ENCODE measurements at places on chromosomes 16 and 17.

DNA sequence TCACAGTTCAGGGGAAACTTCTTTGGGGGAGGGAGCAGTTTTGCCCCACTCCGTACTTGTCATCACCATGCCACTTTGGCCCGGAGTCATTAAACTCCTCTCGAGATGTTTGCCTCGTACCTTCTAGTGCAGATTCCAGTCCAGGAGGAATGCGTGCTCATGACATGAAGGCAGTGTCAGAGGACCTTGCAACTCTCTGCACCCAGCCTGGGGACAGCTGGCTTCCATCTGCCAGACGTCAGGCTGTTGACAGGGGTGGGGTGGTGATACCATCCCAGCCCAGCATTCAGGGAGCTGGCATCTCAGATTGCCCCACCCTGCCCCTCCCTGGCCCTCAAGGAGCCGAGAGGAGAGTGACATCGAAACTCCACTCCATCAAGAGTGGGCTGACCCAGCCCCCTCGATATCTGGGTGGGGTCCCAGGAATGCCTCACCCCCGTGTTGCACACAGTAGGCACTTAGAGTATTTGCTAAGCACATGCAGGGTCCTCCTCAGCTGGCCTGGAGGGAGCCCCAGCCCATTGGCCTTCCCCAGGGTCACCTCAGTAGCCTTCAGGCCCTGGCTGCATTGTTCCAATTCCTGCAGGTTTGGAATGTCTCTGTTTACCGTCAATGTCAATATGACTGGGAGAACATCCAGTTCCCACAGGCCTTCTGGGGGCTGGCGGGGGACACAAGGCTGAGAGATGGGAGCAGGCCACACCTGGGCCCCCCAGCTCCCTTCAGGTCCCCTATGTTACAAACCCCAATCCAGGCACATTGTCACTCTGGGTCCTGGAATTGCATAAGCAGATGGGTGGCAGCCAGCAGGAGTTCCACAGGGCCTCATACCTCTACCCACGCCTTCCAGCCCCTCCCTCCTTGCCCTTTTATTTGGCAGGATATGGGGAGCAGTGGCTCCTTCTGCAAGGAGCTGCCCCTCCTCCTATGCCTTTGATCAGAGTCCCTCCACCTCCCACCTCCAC lies 21.3 kb upstream of the EMP2 start:
- DNase-seq: no peak

DNA sequence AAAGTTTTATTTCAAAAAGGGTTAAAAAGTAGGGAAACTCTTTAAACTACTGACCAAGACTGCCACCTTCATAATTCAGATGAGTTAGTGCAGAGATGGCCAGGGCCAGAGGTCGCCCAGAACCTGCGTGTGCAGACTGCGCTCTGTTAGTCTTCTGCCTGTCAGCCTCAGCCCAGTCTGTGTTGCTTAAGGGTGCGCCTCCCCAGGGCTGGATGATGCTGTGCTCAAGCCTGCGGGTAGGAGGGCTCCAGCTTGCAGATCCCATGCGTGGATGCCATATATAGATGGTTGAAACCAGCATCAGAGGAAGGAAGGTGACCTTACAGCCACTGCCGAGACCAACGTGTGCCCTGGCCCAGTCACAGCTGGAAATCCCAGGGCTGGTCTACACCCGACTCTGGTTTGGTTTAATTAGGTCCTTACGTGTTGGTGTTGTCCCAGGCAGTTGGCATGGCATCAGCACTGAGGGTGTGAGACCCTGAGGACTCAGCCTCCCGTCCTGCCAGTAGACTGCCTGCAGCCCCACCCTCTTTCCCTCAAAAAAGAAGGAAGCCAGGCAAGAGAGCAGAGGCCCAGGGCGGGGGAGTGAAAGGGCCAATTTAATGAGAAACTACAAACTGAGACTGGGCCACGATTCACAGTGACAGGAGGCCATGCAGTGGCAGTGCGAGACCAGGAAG lies 27.7 kb downstream of the CDIP1 start:
- no peak for DNase-seq

- no peak for DNase-seq
Measured at GRCh38 chr16:83967091-83967490, 953 bp upstream of the NECAB2 start.

DNA sequence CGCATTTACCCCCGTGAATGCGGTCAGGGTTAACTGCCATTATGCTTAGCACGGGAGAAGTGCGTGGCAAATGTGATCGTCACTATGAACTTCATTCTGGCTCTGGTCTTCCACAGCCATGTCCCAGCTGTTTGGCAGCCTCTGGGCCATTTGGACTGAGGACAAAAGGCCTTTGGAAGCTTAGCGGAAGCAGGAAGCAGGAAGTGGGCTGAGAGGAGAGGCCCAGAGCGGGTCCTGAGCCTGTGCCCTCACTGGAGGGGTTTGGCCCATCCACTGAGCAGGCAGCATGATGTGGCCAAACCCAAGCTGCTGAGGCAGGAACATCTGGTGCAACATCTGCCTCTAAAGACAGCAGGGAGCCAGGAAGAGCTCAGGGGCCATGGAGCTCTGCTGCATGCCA lies 345.9 kb downstream of the C16orf95 start:
- no peak for DNase-seq

GRCh38 chr16:28538733-28539596 lies at the start of gene NUPR1:
Gene NUPR1 (minus strand): TSS chr16:28538974. CDS start chr16:28538907, 67 bp downstream.
- no peak for DNase-seq

- DNase-seq: peak; percentile 77
Measured at GRCh38 chr17:17151962-17152361, 54.2 kb downstream of the PLD6 start.

- no peak for DNase-seq
Measured at GRCh38 chr16:65933703-65934102, 432.8 kb upstream of the CDH5 start.

DNA sequence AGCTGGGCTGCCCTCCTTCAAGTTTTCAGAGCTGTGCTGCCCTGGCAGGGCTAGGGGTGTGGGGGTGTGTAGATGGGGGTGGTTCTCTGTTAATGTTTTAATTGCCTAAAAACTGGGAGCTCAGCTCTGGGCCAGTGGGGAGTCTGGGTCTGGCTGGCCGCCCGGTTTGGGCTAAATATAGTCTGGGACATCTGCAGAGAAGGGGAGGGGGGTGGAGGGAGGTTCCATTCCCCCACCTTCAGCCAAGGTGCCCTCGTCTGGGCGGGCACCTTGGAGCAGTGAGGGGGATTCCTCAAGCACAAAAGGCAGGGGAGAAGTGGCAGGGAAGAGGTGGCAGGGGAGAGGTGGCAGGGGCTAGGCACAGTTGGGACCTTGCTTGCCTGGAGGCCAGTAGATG lies 13.0 kb downstream of the RARA start:
- DNase-seq: no peak

DNA sequence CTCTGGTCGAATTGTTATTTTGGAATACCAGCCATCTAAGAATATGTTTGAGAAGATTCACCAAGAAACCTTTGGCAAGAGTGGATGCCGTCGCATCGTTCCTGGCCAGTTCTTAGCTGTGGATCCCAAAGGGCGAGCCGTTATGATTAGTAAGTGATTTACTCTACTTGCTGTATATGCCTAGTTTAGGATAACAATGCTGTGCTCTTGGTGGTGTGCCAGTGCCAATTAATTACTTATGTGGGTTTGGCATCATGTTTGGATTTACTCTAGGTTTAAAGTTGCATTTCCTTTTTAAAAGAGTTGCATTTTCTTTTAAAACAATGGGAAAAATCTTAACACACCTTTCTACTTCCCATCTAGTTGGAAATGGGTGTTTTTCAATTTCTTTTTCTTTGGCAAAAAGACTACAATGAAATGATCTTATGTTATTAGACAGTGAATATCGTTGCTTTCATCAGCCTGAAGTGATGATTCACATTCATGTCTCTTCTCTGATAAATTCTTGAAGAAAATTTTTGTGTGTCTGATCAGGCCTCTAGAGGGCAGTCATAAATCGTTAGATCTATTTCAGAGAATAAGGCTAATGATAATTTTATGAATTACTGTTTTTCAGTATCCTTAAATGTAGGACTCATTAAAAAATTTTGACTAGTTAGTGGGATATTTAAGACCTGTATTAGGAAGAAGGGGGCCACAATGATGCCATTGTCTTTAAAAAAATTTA lies 5.6 kb downstream of the SF3B3 start:
- DNase-seq: peak; percentile 42

DNA sequence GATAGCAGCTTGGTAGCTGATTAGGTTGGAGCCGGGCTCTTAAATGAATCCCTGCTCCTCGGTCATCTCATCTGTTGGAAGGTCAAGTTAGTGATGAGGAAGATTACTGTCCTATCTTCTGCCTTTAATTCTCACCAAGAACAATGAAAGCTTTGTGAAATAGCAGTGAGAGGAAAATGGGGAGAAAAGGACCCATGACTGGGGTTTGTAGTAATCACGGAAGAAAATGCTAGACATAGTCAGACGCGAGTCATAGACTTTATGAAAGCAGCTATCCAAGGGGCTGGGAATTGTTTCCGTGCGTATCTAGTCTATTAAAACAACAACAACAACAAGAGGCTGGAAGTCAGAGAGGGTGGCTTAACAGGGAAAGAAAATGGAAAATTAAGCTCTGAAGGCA lies 18.3 kb downstream of the PIK3R5 start:
- no peak for DNase-seq

DNA sequence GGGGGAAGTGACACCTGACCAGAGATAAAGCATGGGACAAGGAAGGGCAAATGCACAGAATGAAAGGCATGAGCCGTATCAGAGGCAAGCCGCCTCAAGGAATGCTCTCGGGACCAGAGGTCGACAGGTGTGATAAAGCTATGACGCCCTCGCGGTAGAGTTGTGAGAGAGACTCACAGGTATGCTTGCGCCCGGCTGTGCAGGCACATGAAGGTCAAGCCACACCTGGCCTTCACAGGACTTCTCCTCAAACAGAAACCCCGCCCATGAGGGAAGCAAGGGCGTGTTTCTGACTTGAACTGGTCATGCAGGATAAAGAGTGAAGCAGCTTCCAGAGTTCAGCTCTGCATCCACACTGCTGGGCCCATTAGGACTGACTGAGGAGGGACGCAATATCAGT lies 7.8 kb downstream of the NCBP3 start:
- DNase-seq: no peak

- DNase-seq: no peak
Measured at GRCh38 chr16:89410794-89411309, 79.5 kb downstream of the ANKRD11 start.

GRCh38 chr16:89924297-89924924 lies 1.3 kb downstream of the TUBB3 start:
- peak; percentile 58 for DNase-seq

- no peak for DNase-seq
Measured at GRCh38 chr16:9612267-9612666, 520.8 kb downstream of the HAPSTR1 start.

- peak; percentile 50 for DNase-seq
Measured at GRCh38 chr16:2194852-2195321, 1.5 kb downstream of the CASKIN1 start.

- DNase-seq: peak; percentile 28
Measured at GRCh38 chr17:62995377-62995885, 29.4 kb downstream of the TANC2 start.

DNA sequence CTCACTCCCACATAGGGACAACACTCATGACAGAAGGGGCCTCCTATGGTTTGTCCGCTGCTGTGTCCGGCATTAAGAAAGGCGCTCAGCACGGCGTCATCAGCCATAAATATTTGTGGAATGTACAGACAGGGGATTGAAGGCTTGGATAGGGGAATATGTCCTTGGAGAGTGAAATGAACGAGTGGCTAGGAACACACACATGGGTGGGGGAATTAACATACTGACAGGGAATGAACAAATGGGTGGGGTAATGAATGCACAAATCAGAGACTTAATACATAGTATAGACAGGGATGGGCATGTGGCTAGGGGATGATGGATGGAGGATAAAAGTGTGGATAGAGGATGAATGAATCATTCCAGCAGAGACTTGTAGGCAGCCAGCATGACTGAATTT lies 154.0 kb upstream of the HSBP1 start:
- no peak for DNase-seq

DNA sequence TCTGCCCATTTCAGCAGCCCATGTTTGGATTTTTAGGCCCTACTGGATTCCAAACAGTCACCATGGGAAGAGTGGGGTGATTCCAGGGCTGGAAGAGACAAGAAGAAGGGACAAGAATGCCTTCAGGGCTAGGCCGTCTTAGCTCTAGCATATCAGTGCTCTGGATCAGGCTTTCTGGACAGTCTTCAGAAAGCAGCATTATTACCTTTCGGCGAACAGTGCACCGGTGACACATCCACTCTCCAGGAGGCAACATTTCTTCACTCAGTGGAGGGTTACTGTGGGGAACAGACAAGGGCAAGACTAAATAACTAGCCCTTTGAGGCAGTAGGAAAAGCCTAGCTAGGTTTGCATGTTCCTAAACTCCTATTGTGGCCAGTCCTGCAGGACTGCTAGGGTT lies 23.9 kb upstream of the DHRS13 start:
- no peak for DNase-seq

DNA sequence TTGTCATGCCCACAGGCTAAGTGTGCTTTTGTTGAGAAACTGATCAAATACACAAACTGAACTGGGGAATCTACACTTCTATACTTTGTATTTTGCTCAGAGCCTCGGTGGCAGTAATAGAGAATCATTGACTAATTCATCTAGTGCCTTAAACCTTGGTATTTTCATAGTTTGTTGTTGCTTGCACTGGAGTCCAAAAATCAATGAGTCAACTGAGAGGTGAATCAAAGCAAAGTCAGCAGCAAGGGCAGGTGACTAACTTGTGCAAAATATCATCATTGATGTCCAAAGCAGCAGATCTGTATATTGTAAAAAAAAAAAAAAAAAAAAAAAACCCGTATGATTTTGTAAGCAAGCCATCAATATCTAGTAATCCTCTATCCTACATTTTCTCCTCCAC lies 296.4 kb downstream of the MAP2K6 start:
- no peak for DNase-seq

DNA sequence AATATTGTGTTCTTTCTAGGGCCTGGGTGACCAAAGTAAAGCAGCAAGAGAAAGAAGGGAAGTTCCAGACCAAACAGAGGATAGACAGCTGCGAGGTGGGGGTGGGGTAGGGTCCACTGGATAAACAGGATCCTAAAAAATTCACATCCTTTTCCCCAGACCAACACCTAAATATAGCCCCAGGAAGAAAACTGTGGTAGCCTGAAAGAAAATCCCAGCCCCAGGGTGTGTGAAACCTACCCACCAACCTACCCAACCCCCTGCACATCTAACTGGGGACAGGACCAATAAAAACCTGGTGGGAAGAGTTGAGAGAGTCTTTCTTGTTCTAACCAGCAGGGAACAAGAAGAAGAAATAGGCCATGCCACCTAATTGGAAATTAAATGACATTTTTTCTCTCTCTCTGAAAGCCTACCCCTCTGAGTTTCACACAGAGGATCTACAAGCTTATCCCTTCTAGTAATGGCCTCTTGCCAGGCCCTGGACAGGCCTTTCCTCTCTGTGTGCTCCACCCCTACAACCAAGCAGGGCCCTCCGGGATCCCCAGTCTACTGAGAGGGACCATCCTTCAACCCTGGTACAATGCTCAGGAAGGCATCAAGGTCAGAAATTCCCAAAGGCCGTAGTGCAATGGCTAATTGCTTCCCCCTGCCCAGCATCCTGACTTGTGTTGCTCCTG lies 12.0 kb downstream of the MYO18A start:
- DNase-seq: no peak

- no peak for DNase-seq
Measured at GRCh38 chr17:4740025-4740351, 260 bp upstream of the CXCL16 start.

Measured in activated CD4-positive, alpha-beta T cell treated with anti-CD3 and anti-CD28 coated beads, Interleukin-2, Interleukin-6, amounts not matched to agents 100 ng/mL and 50 ng/mL, durations not matched to agents 16 hours and 8 hours (primary cell).